ENCODE measurements at places on chromosomes 6 and 20.

GRCh38 chr6:62039605-62040004, 246.4 kb downstream of the KHDRBS2 start:
- no peak for DNase-seq

- DNase-seq = no peak
These were observed 112.5 kb downstream of the EDN3 start for GRCh38 chr20:59412875-59413284.

- no peak for DNase-seq
These were observed 4.9 kb upstream of the TOX2 start for GRCh38 chr20:43909720-43910119.

DNA sequence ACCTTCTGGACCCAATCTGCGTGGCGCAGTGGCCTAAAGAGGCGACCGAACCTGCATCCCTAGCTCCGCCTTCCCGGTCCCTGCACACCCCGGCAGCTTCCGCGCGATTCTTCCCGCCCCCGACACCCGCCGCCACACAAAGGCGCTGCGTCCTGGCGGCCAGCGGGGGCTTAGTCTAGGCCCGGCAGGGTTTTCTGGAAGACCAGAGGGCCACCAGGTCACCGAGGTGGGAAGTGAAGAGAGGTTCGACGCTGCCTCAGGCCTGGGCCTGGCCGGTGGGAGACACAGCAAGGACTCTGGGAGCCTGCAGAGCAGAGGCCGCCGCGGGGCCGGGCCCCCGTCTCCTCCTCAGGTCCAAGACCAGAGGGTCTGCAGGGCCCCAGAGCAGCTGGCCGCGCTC, 154.9 kb downstream of the OR2B2 start:
- DNase-seq = no peak

GRCh38 chr20:31590717-31591225, 14.3 kb upstream of the ID1 start:
- no peak for DNase-seq

GRCh38 chr20:59037386-59037785, 5.2 kb downstream of the PRELID3B start:
- DNase-seq = no peak

DNA sequence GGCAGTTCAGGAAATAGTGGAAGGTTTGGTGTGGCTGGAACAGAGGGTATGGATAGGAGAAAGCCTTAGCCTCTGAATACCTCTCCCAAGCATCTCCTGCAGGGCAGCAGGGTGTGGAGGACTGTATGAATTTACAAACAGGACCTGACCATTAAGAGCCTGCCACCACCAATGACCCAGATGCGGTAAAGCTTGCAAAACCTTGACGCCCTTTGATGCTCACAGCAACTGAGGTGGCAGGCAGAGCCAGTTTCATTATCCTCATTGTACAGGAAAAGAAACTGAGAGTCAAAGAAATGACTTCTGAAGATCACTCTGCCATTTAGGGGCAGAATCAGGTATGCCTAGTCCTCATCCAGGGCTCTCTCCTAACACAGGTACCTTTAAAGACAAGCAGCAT, 2.4 kb downstream of the HM13 start:
- DNase-seq = no peak

- DNase-seq = no peak
These were observed at the start of gene ZBP1 for GRCh38 chr20:57620274-57620990. ZBP1 (minus strand) TSS chr20:57620426; CDS start chr20:57620295, 131 bp downstream.

- peak; percentile 83 for DNase-seq
These were observed 43.0 kb upstream of the PTGIS start for GRCh38 chr20:49610691-49611538.

GRCh38 chr6:38493931-38494547, 145.7 kb downstream of the BTBD9 start:
- no peak for DNase-seq

- no peak for DNase-seq
These were observed 71.4 kb downstream of the ARID1B start for GRCh38 chr6:156848533-156848932.

GRCh38 chr6:72967329-72967728, 258.0 kb downstream of the KHDC1L start:
- DNase-seq = no peak

GRCh38 chr6:160103825-160104100, 17.9 kb upstream of the SLC22A1 start:
- no peak for DNase-seq

DNA sequence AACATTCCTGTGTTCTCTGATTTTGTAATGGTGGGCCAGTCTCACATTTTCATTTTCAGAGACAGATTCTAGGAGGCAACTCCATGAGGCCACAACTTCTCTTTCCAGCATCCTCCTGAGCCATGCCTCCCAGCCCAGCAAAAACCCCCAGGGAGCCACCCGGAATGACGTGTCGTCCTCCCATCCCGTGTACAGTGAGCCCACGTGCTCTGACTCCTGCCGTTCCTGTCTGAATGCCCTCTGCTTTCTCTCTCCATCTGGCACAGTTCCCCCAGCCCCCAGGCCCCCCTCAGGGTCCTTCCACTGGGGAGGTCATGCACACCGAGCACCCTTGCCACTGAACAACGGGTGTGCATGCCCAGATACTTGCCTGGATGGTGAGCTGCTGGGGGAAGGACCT, 38.0 kb downstream of the C20orf203 start:
- no peak for DNase-seq

GRCh38 chr6:144215402-144215931, 65.2 kb downstream of the STX11 start:
- peak; percentile 19 for DNase-seq

- no peak for DNase-seq
These were observed 110.7 kb downstream of the ASXL1 start for GRCh38 chr20:32468860-32469259.

DNA sequence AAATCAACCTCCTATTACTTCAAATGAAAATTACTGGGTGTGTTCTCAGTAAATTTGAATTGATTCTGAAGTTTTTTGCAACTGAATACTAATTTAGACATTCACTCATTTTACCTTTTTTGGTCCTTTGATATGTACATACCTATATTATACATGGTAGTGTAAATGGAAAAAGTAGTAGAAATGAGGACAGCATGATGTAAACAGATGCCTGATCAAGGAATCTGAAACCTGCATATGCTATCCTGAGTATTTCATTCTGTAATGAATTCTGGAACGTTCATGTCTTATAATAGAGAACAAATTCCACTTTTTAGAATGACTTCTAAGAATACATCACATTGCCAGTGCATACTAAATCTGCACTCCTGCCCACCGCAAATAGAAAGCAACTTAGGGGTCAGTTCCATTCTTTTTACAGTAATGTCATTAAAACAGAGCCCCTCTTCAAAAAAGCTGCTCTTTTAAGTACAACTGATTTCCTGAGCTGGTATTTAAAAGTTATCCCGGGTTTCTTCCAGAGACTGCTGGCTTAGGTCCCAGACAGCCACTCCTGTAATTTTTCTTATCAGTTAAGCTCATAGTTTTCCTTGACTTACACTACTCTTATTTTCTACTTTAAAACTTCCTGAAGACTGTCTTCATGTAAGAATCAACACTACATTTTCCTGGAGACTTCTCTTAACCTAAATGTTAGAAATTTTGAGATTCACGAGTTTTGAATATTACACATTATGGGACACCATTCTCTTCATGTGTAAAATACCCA, 48.4 kb downstream of the MAP3K7 start:
- DNase-seq = no peak

DNA sequence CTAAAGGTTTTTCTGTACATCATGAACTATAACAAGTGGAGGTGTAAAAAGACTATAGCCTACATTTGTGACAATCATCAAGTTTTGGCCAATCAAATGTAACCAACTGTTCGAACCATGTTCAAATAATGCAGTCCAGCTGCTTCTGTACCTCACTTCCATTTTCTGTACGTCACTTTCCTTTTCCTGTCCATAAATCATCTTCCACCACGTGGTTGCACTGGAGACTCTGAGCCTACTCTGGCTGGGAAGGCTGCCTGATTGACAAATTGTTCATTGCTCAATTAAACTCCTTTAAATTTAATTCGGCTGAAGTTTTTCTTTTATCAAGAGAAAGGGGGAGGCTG, 270.4 kb upstream of the JARID2 start:
- DNase-seq = no peak

DNA sequence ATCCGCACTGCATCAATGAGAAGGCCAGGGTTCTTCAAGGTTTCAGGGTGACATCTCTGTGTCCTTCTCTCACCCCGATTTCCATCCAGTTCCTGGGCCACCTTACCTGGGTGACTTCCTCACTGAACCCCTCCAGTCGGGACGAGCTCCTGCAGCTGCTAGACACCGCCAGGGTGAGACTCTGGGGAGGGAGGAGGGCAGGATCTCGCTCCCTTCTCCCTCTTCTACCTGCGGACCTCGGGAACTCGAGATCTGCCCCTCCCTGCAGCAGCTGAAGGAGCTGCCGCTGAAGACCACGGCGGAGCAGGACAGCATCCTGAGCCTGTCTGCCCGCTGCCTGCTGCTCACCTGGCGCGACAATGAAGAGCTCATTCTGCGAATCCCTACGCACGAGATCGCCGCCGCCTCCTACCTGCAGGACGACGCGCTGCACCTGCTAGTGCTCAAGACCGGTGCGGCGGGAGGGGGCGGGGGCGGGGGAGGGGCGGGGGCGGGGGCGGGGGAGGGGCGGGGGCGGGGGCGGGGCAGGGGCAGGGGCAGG, 7.5 kb downstream of the CCM2L start:
- no peak for DNase-seq

DNA sequence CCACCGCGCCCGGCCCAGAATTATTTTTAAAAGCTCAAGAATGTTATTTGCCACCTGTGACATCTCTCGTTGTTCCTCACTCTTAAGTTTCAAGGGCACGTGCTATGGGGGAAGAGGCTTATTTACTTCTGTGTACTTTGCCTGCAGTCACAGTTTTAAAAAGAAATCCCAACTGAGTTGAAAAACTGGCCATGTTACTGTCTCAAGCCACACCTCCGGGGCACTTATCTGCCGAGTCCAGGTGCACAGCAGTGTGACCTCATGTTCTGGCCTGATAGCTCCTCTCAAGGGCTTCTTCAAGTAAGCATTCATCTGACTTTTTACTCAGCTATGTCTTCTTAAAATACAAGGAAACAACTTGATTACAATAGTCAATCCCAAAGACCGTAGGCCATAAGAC, 34.5 kb downstream of the SHLD1 start:
- no peak for DNase-seq

DNA sequence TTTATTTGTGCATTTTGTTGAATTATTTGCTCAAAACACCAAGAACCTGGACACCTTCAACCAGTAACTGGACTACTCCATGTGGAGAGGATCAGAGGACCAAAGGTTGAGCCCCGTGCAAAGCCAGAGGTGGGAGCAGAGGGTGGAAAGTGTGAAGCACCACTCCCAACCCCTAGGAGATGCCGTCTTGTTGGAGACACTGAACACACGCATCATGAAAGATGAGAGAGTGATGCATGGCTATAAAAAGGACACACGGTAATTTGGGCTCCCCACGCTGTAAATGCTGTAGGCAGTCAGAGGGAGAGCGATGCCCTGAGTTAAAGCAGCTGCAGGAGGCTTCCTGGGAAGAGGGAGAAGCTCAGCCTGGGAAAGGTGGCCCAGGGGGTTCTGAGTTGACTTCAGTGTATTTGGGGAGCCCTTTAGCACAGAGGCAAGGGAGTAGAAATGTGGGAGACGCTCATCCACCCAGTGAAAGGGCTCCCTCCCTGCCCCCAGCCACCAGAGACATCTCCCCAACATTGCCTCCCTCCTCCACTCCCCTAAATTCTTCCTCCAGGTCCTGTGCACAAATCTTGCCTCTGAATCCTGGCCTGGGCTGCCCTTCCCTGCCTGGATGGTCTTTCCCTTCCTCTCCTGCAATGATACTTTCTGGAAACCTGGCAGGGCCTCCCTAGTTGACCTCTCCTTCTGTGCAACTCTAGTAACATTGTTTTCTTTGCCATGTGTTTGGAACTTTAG, 55.8 kb upstream of the IYD start:
- no peak for DNase-seq

GRCh38 chr20:3074812-3075211, 3.4 kb downstream of the OXT start:
- no peak for DNase-seq
